Foreskin fibroblast (primary cell): ENCODE measurements at places on chromosomes 7 and 10.

GRCh38 chr7:148380596-148381419 lies 209.8 kb upstream of the C7orf33 start:
- no peak for DNase-seq

GRCh38 chr7:34299066-34299465 lies 359.0 kb upstream of the NPSR1 start:
- DNase-seq = no peak

DNA sequence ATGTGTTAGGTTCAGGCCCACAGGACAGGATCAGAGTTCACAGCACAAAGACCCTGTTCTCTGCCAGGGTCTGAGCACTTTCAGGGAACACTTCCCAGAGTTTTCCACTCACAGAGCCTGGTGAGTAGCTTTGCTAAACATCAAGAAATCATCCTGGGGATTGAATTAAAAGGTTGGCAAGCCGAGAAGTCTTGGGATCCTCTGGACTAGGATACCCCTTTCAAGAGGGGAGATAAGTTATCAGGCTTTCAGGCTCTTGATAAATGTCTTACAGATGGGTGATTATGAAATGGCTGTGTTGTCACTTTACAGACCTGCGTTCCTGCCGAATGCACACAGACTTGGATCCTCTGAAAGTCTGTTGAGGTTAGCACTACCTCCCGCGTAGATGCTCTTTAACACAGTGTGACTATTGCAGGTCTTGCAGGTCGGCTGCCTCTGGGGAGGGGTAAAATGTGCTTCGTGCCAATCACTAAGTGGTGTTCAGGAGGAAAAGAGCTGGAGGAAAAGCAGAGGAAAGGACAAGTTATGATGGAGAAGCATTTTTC lies 473.5 kb upstream of the AKR1E2 start:
- DNase-seq = peak; percentile 57

DNA sequence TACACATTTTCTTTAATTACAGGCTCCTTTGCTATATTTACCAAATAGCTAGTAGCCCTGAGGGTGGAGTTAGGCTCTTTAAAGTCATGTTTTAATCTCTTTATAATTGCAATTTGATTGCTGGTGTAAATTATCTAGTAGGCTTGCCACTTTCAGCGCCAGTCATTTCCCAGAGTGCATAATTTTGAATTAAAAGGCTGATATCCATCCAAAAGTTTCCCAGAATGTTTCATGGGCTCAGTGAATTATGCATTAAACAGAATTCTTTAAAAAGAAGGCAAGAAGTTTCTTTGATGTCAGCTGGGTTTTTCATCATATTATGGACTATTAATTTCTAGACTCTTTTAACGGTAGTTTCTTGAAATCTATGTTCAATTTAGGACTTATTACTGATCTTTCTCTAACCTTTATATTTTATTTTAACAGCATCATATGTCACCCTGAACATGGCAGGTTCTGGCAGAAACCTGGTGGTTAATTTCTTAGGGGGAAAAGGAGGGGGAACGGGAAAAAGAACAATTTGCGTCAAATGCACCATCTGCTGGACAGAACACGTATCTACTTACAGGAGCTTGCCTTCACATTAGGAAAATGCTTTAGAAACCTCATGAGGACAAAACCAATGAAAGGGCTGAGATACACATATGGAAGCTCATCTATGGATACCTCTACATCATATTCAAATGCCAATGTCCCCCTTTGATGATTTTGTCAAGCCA lies 171.1 kb downstream of the GRM3 start:
- DNase-seq = peak; percentile 1

DNA sequence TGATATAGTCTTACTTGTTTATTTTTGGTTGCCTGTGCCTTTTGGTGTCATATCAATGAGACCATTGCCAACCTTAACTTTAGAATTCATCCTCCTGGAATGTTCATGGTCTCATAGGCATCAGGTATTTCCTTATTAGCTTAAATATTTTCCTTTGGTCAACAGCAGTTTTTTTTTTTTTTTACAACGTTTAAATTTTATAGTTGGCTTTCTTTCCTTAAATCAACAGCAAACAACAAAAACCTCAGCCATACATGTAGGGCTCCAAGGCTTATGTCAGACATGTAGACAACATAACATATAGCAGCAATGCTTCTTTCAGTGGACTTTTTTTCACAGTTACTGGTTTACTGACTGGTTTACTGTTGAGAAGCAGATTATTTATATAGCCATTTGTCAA lies 22.7 kb downstream of the ENTPD7 start:
- no peak for DNase-seq

- no peak for DNase-seq
These were observed 36.2 kb downstream of the GOT1 start for GRCh38 chr10:99394256-99394655.

GRCh38 chr10:17062955-17063484 lies 66.6 kb downstream of the CUBN start:
- DNase-seq = peak; percentile 95

- no peak for DNase-seq
These were observed 373.5 kb upstream of the LRRTM3 start for GRCh38 chr10:66552331-66552730.

- DNase-seq = no peak
These were observed 7.1 kb upstream of the C10orf105 start for GRCh38 chr10:71726580-71727104.

DNA sequence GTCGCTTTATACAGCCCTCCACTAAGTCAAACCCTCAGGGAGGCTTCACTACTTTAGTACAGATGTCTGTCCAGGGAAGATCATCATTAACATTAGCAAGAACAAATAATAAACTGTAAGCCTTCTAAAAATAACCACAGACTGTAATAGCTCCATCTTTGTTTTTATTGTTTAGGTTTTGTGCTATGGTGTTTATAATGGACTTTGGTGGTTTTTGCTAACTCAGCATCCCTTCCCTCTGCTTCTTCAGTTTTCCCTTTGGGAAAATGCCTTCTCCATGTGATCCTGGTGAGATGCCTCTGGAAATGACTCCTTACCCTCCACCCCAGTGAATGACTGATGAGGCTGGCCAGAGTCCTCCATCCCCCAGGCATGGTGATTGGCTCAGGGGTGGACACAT lies 131.3 kb downstream of the ICA1 start:
- no peak for DNase-seq

DNA sequence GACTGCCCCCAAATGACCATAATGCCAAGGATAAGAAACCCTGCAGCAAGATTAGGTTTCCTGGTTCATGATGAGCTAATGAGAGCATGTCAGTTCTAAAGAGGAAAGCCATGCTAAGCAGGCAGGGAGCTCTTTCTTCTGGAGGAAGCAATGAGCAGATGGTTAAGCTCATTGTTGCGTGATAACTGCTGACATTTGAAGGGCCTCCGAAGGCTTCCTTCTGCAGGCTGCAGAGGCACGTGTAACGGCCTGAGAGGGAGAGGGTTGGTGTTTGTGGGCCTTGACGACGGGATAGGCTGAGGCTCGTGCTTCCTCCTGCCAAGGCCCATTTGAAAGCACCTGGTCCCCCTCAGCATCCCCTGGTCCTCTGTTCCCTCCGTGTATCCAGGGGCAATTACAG lies 63.5 kb upstream of the BTBD16 start:
- DNase-seq = no peak

GRCh38 chr7:52920977-52921376 lies 114.5 kb upstream of the POM121L12 start:
- no peak for DNase-seq

- no peak for DNase-seq
These were observed 379.0 kb upstream of the CNTNAP2 start for GRCh38 chr7:145737617-145738016.

GRCh38 chr7:91517201-91517785 lies 253.1 kb downstream of the FZD1 start:
- DNase-seq = no peak

DNA sequence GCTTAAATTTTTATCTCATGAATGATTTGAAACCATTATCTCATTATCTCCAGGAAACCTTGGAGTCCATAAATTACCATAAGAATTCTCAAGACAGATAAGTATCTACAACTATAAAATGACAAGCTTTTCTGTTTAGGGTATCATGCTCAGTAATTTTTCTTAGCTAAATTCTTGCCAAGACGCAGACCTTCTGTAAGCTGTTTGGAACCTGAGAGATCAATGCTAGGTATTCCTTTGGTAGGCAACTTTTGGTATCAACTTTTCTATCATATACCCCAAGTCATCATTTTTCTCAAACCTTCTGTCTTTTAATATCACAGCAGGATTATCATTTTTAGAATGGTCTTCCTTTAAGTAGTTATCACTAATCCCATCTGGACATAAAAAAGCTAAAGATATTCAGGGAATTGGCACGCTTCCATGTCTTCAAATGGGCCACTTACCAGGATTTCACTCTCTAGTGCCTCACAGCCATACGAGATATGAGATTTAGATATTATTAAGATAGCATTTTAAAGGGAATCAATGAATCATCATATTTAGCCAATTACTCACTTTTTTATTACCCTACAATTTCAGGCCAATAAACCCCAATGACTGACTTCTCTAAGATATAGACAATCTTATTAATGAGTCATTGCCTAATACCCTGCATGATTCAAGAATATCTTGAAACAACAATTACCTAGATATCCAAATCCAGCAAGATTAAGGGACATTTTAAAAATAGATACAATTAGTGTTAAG lies 544.1 kb downstream of the HTR7 start:
- DNase-seq = peak; percentile 45

GRCh38 chr10:84991301-84991700 lies 662.9 kb downstream of the CCSER2 start:
- no peak for DNase-seq

DNA sequence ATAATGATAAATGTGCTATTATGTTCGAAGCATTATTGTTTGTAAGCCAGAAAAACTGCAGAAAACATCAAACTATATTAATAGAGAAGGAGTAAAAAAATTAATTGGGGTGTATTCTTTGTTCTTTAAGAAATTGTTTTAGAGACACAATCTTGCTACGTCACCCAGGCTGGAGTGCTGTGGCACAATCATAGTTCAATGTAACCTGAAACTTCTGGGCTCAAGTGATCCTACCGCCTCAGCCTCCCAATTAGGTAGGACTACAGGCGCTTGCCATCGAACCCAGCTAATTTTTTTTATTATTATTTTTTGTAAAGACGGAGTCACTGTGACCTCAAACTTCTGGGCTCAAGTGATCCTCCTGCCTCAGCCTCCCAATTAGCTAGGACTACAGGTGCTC lies 1138.6 kb downstream of the GATA3 start:
- DNase-seq = no peak

DNA sequence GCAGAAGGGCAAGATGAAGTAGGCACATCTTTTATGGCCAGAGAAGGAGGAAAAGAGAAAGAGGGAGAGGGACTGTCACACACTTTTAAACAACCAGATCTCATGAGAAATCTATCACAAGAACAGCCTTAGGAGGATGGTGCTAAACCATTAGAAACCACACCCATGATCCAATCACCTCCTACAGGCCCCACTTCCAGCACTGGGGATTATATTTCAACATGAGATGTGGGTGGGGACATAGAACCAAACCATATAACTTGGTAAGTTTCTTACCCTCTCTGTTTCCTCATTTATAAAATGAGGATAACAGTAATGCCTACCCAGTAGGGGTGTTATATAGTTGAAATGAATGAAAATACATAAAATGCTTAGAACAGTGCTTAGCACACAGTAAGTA lies 66.0 kb downstream of the CHCHD3 start:
- DNase-seq = no peak

GRCh38 chr10:35885076-35885475 lies 243.0 kb upstream of the FZD8 start:
- DNase-seq = no peak

GRCh38 chr10:122508021-122508420 lies 46.7 kb downstream of the HTRA1 start:
- DNase-seq = no peak

GRCh38 chr10:47370015-47370767 lies 13.9 kb downstream of the ZNF488 start:
- DNase-seq = no peak

GRCh38 chr10:20100171-20100570 lies 283.9 kb downstream of the PLXDC2 start:
- DNase-seq = no peak

DNA sequence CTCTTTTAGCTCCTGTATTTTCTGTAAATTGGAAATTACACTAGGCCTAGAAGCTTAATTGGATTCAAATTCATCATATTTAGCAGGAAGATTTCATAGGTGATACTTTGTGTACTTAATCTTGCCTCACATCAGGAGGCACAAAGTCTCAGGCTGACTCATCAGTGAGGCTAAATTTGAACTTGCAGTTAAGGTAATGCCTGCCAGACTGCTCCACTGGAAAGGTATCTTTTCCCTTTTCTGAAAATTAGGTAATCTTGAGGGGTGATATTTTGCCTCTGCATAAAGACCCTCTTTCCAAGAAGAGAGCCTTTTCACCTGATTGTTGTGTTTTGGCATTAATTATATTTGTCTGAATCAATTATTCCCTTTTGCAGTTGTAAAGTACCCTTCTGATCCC lies 14.6 kb downstream of the PPIA start:
- DNase-seq = no peak

- no peak for DNase-seq
These were observed 78.8 kb downstream of the SLC25A40 start for GRCh38 chr7:87797395-87797794.

- DNase-seq = no peak
These were observed 5.1 kb downstream of the TLX1 start for GRCh38 chr10:101136007-101136707.

- no peak for DNase-seq
These were observed 322.4 kb downstream of the ADARB2 start for GRCh38 chr10:1414893-1415292.

GRCh38 chr10:18222866-18223265 lies 82.6 kb downstream of the CACNB2 start:
- peak; percentile 14 for DNase-seq

DNA sequence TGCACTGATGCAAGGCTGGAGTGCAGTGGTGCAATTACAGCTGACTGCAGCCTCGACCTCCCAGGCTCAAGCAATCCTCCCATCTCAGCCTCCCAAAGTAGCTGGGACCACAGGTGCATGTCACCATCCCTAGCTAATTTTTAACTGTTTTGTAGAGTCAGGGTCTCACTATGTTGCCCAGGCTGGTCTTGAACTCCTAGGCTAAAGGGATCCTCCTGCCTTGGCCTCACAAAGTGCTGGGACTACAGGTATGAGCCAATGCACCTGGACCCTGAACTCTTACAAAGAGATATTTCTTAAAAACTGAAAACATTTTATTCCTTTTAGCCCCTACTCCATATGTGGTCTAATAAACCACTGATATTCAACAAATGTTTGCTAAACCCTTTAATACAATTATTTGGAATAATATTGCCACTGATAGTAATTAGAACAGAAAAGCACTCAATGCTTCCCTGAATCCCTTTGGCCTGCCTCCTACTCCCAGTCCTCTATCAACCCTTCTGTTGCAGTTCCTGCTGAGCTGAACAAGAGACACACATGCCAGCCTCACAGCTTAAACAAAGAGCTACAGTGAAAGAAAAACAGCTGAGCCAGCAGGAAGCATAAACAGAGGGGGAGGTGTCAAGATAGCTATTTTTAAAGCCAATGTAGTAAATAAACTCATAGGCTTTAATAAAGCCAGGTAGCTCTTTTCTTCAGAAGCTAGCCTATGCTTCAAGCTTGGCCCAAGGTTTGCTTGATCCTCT lies 7.0 kb upstream of the GNAI1 start:
- DNase-seq = no peak
